ENCODE measurements at places on chromosomes 12 and 14. TPM values are rescaled to one million over a fixed set of nuclear protein-coding genes. Genes with fewer than 3 reads are reported as not detected.

- no peak for DNase-seq
Measured at GRCh38 chr12:8658346-8658745, 4.3 kb downstream of the MFAP5 start.

Gene OASL
- polyA plus RNA-seq: not detected

DNA sequence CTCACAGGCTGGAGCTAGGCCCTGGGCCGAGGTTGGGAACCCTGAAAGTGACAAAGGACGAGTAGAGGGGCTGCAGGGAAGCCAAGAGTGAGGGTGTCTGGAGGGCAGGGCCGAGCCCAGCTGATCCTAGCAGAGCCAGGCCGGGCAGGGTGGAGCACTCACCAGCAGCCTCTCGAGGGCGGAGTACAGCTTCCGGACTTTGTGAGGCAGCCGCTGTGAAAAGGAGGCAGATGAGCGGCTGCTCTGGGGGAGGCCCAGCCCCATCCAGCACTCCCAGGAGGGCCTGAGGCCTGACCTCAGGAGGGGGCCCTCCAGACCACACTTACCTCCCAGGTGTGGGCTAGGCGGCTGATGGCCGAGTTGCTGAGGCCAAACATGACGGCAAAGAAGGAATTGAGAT is 14.7 kb upstream of the ENDOU start:
- DNase-seq: no peak

Gene GLTP
- 38.6 TPM for polyA plus RNA-seq

Gene PTMS
- polyA plus RNA-seq: 589 TPM

DNA sequence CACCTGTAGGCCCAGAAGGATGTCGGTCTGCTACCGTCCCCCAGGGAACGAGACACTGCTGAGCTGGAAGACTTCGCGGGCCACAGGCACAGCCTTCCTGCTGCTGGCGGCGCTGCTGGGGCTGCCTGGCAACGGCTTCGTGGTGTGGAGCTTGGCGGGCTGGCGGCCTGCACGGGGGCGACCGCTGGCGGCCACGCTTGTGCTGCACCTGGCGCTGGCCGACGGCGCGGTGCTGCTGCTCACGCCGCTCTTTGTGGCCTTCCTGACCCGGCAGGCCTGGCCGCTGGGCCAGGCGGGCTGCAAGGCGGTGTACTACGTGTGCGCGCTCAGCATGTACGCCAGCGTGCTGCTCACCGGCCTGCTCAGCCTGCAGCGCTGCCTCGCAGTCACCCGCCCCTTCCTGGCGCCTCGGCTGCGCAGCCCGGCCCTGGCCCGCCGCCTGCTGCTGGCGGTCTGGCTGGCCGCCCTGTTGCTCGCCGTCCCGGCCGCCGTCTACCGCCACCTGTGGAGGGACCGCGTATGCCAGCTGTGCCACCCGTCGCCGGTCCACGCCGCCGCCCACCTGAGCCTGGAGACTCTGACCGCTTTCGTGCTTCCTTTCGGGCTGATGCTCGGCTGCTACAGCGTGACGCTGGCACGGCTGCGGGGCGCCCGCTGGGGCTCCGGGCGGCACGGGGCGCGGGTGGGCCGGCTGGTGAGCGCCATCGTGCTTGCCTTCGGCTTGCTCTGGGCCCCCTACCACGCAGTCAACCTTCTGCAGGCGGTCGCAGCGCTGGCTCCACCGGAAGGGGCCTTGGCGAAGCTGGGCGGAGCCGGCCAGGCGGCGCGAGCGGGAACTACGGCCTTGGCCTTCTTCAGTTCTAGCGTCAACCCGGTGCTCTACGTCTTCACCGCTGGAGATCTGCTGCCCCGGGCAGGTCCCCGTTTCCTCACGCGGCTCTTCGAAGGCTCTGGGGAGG is at the start of gene LTB4R:
LTB4R (plus strand) TSS at position 857 of the 959 bp plus-strand sequence. CDS start 4,150 bp downstream, outside the sequence.
- peak; percentile 71 for DNase-seq

- peak; percentile 15 for DNase-seq
Measured at GRCh38 chr14:72558721-72559120, 335.2 kb downstream of the DPF3 start.

All from renal pelvis (tissue), 12 donors.